Endodermal cell (in vitro differentiated cells): ENCODE measurements at places on chromosomes 1 and 21.

- DNase-seq, result no peak
Measured at GRCh38 chr1:94719926-94720793, 100.0 kb upstream of the SLC44A3 start.

DNA sequence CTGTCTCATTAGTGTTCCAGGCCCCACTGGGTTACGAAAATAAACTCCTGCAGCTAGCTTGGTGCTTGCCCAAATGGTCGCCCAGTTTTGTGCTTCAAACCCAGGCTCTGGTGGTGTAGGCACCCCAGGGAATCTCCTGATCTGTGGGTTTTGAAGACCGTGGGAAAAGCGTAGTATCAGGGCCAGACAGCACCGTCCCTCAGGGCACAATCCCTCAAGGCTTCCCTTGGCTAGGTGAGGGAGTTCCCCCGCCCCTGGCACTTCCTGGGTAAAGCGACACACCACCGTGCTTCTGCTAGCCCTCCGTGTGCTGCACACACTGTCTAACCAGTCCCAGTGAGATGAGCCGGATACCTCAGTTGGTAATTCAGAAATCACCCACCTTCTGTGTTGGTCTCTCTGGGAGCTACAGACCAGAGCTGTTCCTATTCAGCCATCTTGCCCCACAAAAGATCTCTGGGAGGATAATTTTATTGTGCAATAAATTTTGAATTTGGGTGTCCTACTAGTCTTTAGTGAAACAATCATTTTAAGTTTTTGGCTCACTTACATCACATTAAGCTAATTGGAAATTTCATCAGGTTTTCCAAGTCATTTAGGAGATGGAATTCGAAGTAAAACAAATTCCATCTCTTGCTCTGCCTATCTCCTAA lies 9.4 kb upstream of the SLC25A24 start:
- no peak for DNase-seq

DNA sequence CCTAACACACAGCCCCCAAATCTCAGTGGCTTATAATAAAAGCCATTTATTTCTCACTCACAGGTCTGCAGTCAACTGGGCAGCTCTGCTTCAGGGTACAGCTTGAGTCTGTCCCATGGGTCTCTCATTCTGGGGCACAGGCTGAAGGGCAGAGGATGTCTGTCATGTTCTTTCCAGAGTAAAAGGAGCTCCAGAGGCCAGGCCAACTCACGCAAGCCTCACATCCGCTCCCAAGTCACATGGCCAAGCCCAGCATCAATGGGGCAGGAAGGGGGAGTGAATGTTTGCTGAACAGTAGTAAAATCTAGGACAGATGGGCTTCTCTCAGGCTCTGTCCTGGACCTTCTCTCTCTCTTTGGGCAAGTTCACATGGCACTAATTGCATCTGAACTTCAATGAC lies 7.1 kb upstream of the SSBP3 start:
- DNase-seq, result no peak

DNA sequence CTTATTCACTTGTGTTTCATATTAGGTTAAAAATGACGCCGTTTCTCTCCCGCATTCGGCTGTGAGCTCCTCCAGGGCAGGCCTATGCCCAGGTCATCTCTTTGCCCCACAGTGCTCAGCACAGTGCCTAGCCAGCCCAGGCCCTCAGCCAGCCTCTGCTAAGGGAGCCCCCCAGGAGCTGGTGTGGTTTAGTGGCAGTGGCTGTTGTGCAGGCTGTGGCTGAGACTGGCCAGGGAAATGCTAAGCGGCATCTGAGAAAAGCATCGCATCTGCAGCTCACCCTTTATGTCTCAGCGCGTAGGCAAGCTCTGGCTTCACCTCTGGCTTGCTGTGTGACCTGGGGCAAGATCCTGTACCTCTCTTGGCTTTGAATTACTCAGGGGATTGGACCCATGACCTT lies 275.1 kb downstream of the TRABD2B start:
- peak; percentile 29 for DNase-seq
